ENCODE measurements at places on chromosomes 7 and 10. TPM values are rescaled to one million over a fixed set of nuclear protein-coding genes. Genes with fewer than 3 reads are reported as not detected.

Gene MCU
- total RNA-seq, result 43.2 TPM

Gene UNCX
- total RNA-seq, result not detected

Gene SRI
- total RNA-seq, result 99.0 TPM

Gene METTL27
- 1.1 TPM for total RNA-seq

Gene ZNF488
- total RNA-seq, result not detected

Gene C10orf95
- total RNA-seq, result not detected

Gene LBX1
- not detected for total RNA-seq

Gene HOXA6
- total RNA-seq, result not detected

Gene LRRC18
- not detected for total RNA-seq

Data from smooth muscle cell of the coronary artery (primary cell).